Chondrocyte (in vitro differentiated cells): ENCODE measurements at places on chromosomes 13 and 19. TPM values are rescaled to one million over a fixed set of nuclear protein-coding genes. Genes with fewer than 3 reads are reported as not detected.

DNA sequence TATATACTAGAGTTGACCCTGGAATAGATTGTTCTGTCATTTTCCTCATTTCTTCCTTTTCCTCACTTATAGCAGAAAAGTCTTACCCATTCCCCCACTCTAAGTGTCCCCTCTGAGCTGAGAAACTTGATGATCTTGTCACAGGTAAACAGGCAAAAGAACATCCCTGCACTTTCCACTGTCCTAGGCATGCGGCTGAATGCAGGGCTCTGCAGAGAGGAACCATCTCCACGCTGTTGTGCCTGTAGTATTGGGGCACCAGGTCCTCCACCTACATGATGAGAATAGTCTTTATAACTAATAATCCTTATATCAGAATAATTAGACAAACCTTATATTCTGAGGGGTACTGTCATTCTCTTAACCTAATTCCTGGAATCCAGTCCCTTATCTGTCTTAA lies 211.3 kb downstream of the RBM26 start:
- no peak overlapping the region for H3K4me3 ChIP-seq
- no peaks in the 10 kb centered on the region for H3K4me1 ChIP-seq
- no peaks in the 10 kb centered on the region for H3K36me3 ChIP-seq
- H3K27me3 ChIP-seq, result peaks cover 21% of the 10 kb centered on the region
- H3K27ac ChIP-seq, result no peak overlapping the region
- no peak for DNase-seq

DNA sequence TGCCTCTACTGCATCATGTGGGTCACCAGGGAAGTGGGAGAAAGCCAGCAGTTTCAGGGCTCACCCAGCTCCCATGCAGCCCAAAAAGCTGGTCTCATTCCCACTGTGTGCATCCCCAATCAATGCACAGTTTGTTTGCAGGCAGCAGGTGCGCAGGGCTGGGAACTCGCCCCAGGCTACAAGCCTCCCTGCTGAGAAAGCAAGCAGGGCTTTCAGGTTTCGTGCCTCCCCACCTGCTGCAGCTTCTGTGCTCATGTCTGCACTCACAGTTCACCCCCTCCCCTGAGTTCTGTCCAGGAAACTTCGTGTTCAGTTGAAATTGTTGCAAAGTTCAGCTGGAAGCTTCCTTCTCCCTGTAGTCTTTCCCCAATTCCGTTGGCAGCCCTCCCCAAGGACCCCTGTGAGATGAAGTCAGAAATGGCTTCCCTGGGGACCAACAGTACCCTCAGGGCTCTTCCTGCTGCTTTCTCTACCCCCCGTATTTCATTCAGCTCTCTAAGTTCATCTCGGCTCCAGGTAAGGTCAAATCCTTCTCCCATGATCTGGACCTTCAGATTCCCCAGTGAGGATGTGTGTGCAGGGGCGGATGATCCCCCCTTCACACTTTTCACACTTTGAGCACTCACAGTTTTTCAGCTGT lies 10.3 kb upstream of the KLK3 start:
- H3K4me1 ChIP-seq, result no peaks in the 10 kb centered on the region
- H3K36me3 ChIP-seq, result peaks cover 2% of the 10 kb centered on the region
- no peak for DNase-seq
- no peak overlapping the region for H3K4me3 ChIP-seq

GRCh38 chr19:53485046-53486004 lies 17.8 kb downstream of the ZNF813 start:
- no peaks in the 10 kb centered on the region for H3K4me1 ChIP-seq
- no peaks in the 10 kb centered on the region for H3K27me3 ChIP-seq
- no peak overlapping the region for H3K4me3 ChIP-seq
- no peak for DNase-seq
- H3K36me3 ChIP-seq, result peaks cover 60% of the 10 kb centered on the region

GRCh38 chr19:5106191-5106726 lies 137.3 kb downstream of the KDM4B start:
- no peak for DNase-seq
- H3K4me3 ChIP-seq, result no peak overlapping the region
- no peak overlapping the region for H3K27ac ChIP-seq

DNA sequence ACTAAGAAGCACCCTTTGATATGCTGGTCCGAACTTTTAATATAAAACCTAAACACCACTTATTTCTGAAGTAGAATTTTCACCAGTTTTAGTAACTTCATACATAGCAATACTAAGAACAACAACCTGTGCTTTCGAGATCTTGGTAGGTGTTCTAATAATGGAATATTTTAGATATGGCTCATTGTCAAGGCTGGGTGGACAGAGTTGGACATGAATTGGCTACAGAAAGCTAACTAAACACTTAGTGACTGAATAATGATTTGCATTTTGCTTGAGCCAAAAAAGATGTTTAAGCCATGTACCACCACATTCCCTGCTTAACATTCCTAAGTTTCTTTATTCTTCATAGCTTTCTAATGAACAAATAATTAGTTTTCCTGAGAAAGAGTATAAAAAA lies 344.3 kb upstream of the SGCG start:
- no peaks in the 10 kb centered on the region for H3K36me3 ChIP-seq
- H3K27me3 ChIP-seq, result no peaks in the 10 kb centered on the region
- no peak overlapping the region for H3K27ac ChIP-seq
- DNase-seq, result no peak

- H3K4me3 ChIP-seq, result no peak overlapping the region
- no peak for DNase-seq
- no peak overlapping the region for H3K27ac ChIP-seq
- H3K36me3 ChIP-seq, result no peaks in the 10 kb centered on the region
- H3K4me1 ChIP-seq, result no peaks in the 10 kb centered on the region
Measured at GRCh38 chr19:5857203-5858081, 6.2 kb upstream of the FUT3 start.

GRCh38 chr13:34430294-34430693 lies 511.8 kb upstream of the NBEA start:
- DNase-seq, result no peak
- H3K27ac ChIP-seq, result no peak overlapping the region
- H3K4me1 ChIP-seq, result peaks cover 9% of the 10 kb centered on the region
- no peak overlapping the region for H3K4me3 ChIP-seq

DNA sequence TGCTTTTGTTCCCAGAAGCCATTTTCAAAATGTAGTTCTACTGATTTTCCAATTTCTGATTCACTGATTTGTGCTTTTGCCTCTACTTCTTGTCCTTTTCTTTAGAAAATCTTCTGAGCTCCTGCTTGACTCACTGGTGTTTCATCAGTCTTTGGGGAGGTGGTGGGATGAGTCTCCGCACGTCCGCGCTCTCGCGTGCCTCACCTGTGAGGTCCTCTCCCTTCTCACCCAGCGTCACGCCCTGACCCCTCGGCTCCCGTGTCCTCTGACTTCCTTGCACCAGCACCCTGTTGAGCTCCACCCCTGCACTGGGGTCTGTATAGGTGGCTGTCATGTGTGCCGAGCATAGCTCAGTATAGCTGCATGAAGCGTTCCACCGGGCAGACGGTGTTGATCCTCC lies 52.7 kb upstream of the MCF2L start:
- no peak overlapping the region for H3K27ac ChIP-seq
- peaks cover 30% of the 10 kb centered on the region for H3K27me3 ChIP-seq
- H3K36me3 ChIP-seq, result peaks cover 5% of the 10 kb centered on the region
- DNase-seq, result no peak

- no peak overlapping the region for H3K4me3 ChIP-seq
- no peak for DNase-seq
- peaks cover 14% of the 10 kb centered on the region for H3K4me1 ChIP-seq
- H3K27ac ChIP-seq, result peak overlapping the region; percentile 45
- H3K27me3 ChIP-seq, result no peaks in the 10 kb centered on the region
Measured at GRCh38 chr19:19185853-19186740, 5.9 kb downstream of the BORCS8 start.

GRCh38 chr13:60646620-60647019 lies 249.6 kb downstream of the TDRD3 start:
- no peak overlapping the region for H3K27ac ChIP-seq
- no peak for DNase-seq
- peaks cover 1% of the 10 kb centered on the region for H3K36me3 ChIP-seq
- peaks cover 6% of the 10 kb centered on the region for H3K27me3 ChIP-seq
- H3K4me3 ChIP-seq, result no peak overlapping the region

- no peaks in the 10 kb centered on the region for H3K36me3 ChIP-seq
- peaks cover 55% of the 10 kb centered on the region for H3K27me3 ChIP-seq
- peaks cover 28% of the 10 kb centered on the region for H3K4me1 ChIP-seq
Measured at GRCh38 chr13:102399791-102400674, 1.8 kb downstream of the FGF14 start.

DNA sequence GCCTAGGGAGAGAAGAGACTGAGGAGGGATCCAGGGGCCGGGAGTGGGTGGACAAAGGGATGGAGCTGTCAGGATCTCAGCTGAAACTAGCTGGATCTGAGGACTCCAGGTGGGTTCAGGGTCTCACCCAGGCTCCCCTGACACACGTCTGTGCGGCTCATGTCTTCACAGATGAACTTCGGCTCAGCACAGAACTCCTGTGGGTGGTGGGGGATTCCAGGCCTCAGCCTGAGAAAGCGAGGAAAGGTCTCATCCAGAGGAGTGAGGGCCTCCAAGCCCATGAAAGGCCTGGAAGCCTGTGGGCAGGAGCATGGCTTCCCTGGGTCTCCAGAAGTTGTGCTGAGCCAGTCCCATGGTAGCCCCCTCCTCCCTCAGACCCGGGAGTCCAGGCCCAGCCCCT lies 1.4 kb downstream of the CAPN12 start:
- peak; percentile 55 for DNase-seq
- H3K4me3 ChIP-seq, result no peak overlapping the region
- no peaks in the 10 kb centered on the region for H3K27me3 ChIP-seq
- peaks cover under 1% of the 10 kb centered on the region for H3K4me1 ChIP-seq
- H3K36me3 ChIP-seq, result no peaks in the 10 kb centered on the region
- no peak overlapping the region for H3K27ac ChIP-seq

DNA sequence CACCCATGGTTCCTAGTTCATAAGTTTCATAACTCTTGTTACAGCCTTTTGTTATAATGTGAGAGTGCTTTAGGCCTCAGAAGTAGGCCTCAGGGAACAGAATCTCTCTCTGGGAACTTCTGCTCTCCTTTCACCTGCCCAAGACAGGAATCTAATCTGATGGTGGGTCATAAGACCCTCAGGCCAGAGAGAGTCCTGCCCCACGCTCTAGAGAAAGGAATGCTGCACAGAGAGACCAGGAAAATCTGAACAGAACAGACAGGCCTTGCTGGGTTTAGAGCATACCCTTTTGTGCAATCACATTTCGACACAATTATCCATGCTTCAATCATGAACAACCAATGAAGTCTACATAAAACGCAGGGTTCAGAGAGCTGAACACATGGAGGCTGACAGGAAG lies 3.4 kb upstream of the DIAPH3 start:
- H3K36me3 ChIP-seq, result no peaks in the 10 kb centered on the region
- no peaks in the 10 kb centered on the region for H3K27me3 ChIP-seq
- no peak overlapping the region for H3K27ac ChIP-seq
- H3K4me1 ChIP-seq, result peaks cover 27% of the 10 kb centered on the region

- H3K27me3 ChIP-seq, result peaks cover 20% of the 10 kb centered on the region
- H3K27ac ChIP-seq, result no peak overlapping the region
- H3K4me3 ChIP-seq, result no peak overlapping the region
Measured at GRCh38 chr19:42057846-42058245, 12.2 kb downstream of the GRIK5 start.

DNA sequence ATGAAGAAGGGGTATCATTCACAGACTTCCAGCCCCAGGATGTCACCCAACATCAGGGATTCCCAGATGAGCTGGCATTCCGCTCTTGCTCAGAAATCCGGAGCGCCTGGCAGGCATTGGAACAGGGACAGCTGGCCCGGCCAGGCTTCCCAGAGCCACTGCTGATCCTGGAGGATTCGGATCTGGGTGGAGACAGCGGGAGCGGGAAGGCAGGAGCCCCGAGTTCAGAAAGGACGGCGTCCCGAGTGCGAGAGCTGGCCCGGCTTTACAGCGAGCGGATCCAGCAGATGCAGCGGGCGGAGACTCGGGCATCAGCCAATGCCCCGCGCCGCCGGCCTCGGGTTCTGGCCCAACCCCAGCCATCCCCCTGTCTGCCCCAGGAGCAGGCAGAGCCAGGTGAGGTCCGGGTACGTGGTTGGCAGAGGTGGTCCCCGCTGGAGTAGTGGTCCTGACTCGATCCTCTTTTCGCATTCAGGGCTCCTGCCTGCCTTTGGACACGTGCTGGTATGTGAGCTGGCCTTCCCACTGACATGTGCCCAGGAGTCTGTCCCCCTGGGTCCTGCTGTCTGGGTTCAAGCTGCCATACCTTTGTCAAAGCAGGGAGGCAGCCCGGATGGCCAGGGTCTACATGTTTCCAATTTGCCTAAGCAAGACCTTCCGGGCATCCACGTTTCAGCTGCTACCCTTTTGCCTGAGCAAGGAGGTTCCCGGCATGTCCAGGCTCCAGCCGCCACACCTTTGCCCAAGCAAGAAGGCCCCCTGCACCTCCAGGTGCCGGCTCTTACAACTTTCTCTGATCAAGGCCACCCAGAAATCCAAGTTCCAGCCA lies 11.0 kb downstream of the PLEKHG2 start:
- H3K4me3 ChIP-seq, result no peak overlapping the region
- H3K36me3 ChIP-seq, result peaks cover 37% of the 10 kb centered on the region
- H3K27ac ChIP-seq, result no peak overlapping the region
- H3K27me3 ChIP-seq, result no peaks in the 10 kb centered on the region
- no peak for DNase-seq

DNA sequence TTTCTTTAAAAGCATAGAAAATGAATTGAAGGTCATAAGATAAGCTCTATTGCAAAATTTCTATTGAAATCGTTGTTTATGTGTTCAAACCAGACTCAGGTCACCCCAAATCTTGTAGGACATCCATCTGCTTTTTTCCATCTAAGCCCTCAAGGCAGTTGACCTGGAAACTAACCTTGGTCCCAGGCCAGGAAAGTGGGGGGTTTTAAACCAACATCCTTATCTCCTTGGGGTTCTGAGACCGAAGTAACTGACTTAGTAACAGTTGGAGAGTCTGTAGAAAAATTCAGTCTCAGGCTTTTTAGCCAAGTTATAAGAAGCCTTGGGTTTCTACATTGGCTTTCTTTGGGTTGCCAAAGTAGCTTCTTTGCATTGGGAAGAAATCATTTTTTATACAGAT lies 23.4 kb downstream of the ZNF507 start:
- DNase-seq, result no peak
- peaks cover 26% of the 10 kb centered on the region for H3K4me1 ChIP-seq
- no peaks in the 10 kb centered on the region for H3K27me3 ChIP-seq
- H3K36me3 ChIP-seq, result peaks cover 6% of the 10 kb centered on the region
- no peak overlapping the region for H3K4me3 ChIP-seq
- no peak overlapping the region for H3K27ac ChIP-seq

- H3K27me3 ChIP-seq, result no peaks in the 10 kb centered on the region
- peaks cover 5% of the 10 kb centered on the region for H3K4me1 ChIP-seq
- H3K36me3 ChIP-seq, result no peaks in the 10 kb centered on the region
- DNase-seq, result no peak
Measured at GRCh38 chr13:109947006-109947405, 160.6 kb upstream of the IRS2 start.

Gene MBD3L3
- not detected in 3 replicates for total RNA-seq

Gene MAG
- not detected in 3 replicates for total RNA-seq

Gene POSTN
- total RNA-seq, result 5,433 to 6,725 TPM (median 6,602 TPM) in 3 replicates

Gene ZNF575
- total RNA-seq, result 4.1 to 6.0 TPM (median 5.1 TPM) in 3 replicates

Gene RNF17
- not detected in 3 replicates for total RNA-seq

Gene FBN3
- total RNA-seq, result 0.51 to 1.3 TPM (median 0.57 TPM) in 3 replicates

Gene MUC16
- total RNA-seq, result not detected in 3 replicates

Gene TCF3
- total RNA-seq, result 130 to 154 TPM (median 153 TPM) in 3 replicates

Gene C5AR2
- 0.07 to 0.34 TPM in 2 of 3 replicates, not detected in the other for total RNA-seq

Gene SIAH3
- 0.02 TPM in 1 of 3 replicates, not detected in the others for total RNA-seq
